T-helper 2 cell treated with Interferon-gamma antibody and Interleukin-4, amounts not matched to agents 5 μg/mL and 100 μg/mL, for 36 hours (primary cell): ENCODE measurements at places on chromosomes 2 and 18.

DNA sequence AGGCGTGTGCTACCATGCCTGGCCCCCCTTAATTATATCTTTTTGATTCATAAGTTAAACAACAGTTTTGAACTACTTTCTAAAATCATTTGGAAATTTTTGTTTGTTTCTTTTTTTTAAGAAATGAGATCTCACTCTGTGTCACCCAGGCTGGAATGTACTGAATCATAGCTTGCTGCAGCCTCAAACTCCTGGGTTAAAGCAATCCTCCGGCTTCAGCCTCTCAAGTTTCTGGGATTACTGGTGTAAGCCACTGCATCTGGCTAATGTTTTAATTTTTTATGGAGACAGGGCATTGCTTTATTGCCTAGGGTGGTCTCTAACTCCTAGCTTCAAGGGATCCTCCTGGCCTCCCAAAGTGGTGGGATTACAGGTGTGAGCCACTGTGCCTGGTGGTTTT is 71.5 kb downstream of the BABAM2 start:
- DNase-seq, result no peak

- no peak for DNase-seq
Measured at GRCh38 chr18:23849141-23849540, 159.9 kb downstream of the LAMA3 start.

GRCh38 chr2:39007875-39008504 is 112.9 kb downstream of the SOS1 start:
- no peak for DNase-seq

DNA sequence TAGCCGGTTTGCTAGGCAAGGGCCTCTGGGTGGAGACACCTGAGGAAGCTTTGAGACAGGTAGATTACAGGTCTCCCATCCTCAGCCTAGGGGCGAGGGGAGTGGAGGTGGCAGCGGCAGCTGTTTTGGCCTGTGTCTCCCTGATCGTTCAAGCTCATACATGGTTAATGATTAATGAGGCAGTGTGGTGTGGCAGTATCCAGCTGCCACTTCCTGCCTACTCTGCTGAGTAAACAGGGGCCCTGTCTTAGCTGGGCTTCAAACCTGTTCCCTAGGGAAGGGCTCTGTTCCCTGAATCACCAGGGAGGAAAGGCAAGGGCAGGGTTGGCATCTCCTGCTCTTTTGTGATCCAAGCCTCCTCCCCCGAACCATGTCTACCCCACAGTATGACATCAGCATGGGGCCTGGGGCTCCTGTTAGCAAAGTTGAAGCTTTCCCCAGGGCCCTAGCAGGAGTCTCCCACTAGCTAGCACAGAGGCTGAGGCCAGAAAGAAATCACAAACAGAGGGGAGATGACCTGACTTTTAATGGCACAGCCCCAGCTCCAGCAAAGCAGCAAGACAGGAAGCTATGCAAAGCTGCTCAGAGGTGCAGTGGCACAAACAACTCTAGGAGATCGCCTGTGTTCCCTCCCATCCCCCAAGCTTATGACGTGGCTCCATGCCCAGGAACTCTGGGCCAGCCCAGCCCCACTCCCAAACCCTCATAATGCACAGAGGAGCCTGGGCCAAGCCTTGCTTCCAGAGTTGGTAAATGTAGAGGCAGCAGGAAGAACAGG is 3.7 kb upstream of the TUBA4B start:
- DNase-seq, result no peak

DNA sequence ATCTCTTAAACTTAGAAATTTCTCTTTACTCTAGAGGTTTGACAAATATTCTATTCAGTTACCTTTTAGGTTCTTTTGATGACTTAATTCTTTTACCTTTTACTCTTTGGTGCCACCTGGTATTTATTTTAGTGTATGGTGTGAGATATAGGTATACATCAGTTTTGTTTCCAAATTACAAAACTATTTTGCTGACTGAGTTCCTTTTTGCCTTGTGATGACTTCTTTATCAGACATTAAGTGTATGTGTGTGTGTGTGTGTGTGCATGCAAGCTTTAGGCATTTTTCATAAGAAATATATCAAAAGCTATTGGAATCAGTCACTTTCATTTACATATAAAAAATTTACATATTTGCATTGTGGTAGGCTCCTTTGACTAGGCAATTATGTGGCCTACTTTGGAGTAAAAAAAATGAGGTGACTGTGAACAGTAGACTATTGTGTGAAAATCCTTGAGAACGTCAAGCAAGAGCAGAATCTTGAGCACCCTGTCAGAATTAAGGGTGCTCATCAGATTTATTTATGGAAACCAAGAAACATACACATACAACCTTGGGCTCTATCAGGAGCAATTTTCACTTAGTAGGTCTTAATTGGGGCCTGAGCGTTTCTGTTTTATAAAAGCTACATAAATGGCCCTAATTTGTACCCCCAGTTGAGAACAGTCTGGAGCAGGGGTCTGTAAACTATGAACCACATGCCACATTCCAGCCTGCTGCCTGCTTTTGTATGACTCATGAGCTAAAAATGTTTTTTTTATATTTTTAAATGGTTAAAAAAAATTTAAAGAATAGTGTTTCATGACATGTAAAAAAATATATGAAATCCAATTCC is 415.9 kb downstream of the SLC4A3 start:
- no peak for DNase-seq

- DNase-seq, result no peak
Measured at GRCh38 chr2:161358838-161359237, 50.6 kb downstream of the PSMD14 start.

DNA sequence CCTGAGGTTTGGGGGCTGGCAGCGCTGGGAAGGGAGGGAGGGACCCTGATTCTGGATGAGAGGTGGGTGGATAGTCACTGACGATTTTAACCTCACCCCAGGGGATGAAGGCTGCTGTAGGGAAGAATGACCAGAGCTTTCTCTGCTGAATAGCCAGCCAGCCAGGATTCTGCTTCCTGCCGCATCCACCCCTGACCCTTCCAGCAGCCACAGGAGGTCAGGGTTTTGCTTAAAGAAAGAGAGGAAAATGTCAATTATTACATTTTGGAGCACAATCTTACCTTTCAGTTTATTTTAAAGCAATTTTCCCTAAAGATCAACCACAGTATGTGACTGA is 217.7 kb downstream of the GBX2 start:
- DNase-seq, result no peak

DNA sequence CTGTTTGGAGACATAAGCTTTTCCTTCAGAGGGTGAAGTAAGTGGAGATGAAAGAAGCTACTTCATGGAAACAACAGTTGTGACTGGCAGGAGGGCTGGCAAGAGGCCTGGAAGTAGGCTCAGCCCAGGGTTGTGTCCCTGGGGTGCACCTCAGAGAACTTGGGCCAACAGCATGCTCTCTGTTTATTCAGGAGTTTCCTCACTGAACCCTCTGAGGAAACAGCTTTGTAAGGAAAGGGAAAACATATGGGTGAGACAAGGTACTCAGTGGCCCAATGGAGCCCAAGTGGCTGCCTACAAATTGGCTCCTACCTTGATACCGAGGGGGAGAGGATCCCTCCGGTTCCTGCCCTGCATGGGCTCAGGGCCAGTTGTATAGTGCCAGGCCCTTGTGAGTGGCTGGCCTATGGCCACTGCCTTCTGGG is 115.5 kb upstream of the ITGA6 start:
- DNase-seq, result no peak

DNA sequence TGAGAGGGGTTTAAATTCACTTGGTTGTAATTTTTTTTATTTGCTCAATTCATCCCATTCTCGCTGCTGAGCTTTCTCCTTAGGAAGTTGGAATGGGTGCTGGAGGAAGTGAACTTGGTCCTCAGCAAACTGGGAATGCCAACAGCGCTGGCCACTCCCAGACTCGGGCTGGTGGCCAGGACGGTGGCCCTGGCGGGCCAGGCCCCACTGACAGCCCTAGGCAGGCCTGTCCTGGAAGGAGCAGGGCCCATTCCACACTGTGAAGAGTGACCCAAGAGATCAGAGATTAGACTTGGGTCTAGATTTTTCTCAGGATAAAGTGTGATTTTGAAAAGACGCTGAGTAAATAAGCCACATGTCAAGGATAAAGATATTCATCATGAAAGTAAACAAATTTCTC is 132.7 kb downstream of the HDAC4 start:
- DNase-seq, result no peak

DNA sequence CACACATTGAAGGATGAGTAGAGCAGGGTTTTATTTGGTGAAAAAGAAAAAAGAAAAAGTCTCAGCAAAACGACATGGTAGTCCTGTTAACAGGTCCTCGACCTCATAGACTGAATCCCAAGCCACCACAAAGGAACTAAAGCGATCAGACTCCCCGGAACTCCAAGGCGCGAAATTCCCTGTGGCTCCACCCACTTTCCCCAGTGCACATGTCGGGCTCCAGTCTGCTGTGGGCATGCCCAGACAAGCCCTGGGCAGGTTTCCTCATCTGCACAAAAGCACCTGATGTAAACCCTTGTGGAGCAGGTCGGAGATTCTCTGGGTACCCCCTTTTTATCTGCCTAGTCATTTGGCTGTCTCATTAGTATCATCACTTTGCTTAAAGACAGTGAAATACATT is 170.7 kb upstream of the FSIP2 start:
- DNase-seq, result no peak

GRCh38 chr2:127634066-127634617 is 11.8 kb upstream of the GPR17 start:
- no peak for DNase-seq

DNA sequence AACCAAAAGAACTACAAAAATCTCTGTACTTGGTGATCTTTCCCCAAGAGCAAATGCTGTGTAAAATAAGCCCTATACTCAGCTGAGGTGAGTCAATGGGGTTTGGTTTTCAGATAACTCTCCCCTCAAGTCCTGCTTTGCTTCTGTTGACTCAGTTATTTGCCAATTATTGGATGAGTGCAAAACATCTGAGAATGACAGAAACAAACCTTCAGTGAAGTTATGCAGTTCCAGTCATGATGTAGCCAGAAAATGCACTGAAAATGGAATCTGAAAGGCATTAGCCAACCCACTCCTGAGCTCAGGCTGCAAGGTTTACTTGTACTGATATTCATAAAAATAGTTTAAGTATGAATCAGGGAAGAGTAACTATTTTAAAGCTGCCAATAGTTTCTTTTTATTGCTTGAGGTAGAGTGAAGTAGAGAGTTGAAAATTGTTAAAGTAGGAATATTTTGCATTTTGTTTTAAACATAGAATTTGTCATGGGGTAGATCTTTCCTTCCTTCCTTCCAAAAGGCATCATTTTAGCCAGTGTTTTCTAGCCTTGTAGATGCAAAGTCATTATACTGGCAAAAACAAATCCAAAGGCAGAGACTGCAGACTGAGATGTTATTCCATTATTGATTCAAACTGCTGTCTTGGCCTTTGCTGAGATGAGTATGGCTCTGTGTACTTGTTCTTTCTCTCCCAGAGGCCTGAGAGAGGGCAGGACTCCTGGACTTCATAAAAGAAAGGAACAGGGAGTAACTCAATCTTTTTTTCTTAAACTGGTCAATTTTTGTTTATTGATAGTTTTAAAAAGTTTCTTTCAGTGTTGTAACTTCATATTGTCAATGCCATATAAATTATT is 215.3 kb downstream of the RND3 start:
- DNase-seq, result no peak

- DNase-seq, result no peak
Measured at GRCh38 chr2:16285813-16286510, 345.6 kb downstream of the MYCN start.
